ENCODE measurements at places on chromosomes 3 and 15.

GRCh38 chr15:43941555-43941954, 114.8 kb downstream of the WDR76 start:
- DNase-seq: no peak

GRCh38 chr3:100274361-100274760, 13.6 kb downstream of the TBC1D23 start:
- DNase-seq: no peak

DNA sequence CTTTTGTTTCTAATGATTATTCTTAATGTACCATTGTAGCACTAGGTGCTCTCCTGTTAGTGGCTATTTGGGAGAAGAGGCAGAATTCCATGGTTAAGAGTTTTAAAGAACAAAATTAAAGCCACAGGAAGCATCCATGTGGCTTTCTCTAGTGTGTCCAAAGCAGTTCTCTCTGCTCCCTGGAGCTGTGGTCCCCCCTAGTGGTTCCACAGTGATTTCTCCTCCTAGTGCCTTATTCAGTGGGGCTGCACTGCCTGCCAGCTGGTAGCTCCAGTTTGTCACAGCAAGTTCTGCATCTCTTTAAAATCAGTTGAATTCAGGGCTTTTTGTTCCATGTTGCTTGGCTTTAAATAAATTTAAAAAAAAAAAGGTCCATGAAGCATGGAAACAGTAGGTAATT, 39.6 kb upstream of the FAM98B start:
- DNase-seq: no peak

- no peak for DNase-seq
These were observed 269.2 kb downstream of the THRB start for GRCh38 chr3:24225385-24225950.

- no peak for DNase-seq
These were observed 15.0 kb upstream of the CCDC39 start for GRCh38 chr3:180694321-180694720.

DNA sequence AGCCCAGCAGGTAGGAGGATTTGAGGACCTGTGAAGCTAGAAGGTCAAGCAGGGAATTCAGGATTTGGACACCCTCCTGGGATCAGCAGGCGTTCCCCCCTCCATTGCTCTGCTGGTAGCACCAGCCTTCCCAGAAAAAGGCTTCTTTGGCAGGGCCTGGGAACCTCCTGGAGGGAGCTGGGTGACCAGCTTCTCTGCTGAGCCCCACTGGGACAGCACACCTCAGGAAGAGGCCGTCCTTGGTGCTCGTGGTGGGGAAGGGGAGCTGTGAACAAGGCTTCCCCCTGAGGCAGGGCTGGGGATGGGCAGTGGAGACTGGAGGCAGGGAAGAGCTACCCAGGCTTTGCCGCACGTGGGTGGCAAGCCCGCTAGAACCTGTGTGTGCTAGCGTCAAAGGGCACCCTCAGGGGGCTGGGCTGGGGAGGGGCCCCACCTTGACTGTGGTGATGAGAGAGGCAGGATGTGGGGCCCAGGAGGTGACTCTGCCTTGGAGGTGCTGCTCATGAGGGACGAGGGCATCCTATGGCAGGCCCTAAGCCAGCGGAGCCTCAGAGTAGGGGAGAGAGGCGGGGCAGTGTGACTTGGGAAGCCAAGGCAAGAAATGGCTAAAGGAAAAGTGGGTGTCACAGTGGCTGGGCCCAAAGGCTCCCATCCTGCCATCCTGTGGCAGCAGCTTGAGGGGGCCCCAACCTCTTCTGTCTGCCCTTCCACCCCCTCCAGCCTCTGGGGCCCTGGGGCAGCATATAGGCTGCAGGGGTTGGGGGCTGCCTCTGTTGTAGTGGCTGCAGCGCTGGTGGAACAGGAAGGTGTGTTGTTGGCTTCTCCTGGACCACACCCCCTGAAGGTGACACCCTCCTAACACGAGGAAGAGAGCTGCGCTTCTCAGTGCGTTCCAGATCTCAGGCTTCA, 20.7 kb downstream of the KLF13 start:
- peak; percentile 85 for DNase-seq

- DNase-seq: no peak
These were observed 425.9 kb upstream of the ZNF385D start for GRCh38 chr3:22176911-22177310.

DNA sequence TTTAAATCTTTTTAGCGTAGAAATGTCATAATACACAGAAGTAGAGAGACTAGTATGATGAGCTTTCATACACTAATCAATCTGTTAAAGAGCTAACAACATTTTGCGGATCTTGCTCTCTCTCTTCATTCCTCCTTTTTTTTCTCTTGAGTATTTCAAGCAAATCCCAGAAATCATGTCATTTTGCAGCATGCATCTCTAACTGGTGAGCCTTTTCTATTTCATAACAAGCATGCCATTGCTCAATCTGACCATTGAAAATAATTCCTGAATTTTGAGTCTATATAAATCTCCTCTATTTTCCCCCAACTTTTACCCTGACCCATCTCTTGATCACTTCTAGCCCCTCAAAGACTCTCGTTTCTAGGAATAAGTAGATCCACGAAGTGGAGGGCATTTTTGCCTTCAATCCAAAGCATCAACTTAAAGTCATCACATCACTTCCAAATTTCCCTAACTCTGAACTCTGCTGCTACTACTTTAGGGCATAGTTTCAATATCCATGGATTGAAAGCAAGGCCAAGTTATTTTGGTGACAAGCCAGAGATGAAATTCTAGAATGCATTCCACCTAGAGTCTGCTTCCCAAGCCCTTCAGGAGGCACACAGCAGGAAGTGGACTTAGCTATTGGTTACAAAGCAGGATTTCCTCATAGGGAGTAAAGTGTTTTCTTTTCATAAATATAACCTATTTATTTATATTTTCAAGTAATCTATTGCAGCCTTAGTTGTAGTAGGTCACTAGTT, 253.5 kb upstream of the ZPLD1 start:
- no peak for DNase-seq

DNA sequence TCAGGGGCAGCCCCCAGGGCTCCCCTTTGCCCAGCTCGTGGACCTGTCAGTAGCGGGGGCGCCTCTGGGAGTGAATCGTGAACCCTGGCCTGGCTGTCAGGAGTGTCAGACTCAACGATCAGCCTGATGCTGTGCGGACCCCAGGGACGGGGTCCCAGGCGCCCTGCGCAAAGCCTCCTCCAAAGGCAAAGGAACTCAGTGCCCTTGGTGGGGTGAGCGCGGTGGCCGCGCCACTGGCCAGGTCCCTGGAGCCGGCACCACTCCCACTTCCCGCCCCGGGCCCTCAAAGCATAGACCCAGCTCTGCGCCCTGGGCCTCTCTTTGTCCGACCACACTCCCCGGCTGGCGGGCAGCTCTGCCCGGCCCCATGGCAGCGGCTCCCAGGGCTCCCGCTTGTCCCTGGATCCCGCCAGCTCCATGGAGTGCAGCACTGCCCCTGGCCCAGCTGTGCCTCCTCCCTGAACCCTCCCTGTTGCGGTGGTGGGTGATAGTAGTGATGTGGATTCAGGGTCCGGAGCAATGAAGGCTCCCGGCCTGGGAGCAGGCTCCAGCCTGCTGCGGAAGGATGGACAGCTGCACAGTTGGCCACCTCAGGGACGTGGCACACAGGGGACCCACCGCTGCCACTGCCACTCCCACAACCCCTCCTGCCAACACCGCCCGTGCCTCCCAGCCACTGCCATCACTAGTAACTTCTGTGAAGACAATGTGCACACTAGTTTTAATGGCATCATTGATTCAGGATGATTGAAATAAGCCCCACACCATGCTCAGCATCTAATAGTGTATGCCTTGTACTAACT, 263.8 kb downstream of the ZBBX start:
- no peak for DNase-seq

- DNase-seq: no peak
These were observed 22.0 kb upstream of the FAM3D start for GRCh38 chr3:58688574-58688973.

DNA sequence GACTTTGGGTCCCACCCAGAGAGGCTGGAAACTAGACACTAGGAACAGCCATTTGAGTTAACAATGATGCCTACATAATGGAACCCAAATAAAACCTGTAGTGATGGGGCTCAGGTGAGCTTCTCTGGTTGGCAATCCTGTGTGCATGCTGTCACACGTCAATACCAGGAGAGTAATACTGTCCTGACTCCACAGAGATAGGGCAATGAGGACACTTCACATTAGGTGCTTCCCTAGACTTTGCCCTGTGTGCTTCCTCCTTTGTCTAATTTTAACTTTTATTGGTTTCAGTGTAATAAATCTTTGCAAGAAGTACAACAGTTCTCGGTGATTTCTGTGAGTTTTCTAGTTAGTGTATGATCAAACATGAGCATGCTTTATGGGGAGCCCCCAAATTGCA, 281.8 kb upstream of the ARRDC4 start:
- DNase-seq: no peak

- no peak for DNase-seq
These were observed 825.7 kb upstream of the GBE1 start for GRCh38 chr3:82587174-82587573.

- no peak for DNase-seq
These were observed 35.8 kb downstream of the PLD1 start for GRCh38 chr3:171774521-171774920.

DNA sequence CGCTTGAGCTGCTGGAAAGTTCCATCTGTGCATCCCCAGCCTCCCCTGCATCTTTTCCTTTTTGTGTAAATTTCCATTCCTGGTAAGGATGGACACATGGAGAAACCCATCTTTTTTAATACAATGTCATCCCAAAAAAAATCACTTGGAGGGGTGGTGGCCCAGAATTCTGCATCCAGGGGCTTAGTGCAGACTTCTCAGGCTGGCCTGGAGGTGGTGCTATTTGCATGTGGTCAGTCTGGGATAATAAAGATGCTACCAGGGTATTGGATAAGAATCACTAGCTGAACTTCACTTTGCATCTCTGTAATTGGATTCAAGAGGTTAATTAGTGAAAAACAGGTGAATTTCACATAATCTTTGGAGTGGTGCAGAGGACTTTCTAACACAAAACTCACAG, 1.8 kb upstream of the ZSCAN2 start:
- DNase-seq: no peak

- no peak for DNase-seq
These were observed 26.0 kb downstream of the ACAP2 start for GRCh38 chr3:195416795-195417194.

DNA sequence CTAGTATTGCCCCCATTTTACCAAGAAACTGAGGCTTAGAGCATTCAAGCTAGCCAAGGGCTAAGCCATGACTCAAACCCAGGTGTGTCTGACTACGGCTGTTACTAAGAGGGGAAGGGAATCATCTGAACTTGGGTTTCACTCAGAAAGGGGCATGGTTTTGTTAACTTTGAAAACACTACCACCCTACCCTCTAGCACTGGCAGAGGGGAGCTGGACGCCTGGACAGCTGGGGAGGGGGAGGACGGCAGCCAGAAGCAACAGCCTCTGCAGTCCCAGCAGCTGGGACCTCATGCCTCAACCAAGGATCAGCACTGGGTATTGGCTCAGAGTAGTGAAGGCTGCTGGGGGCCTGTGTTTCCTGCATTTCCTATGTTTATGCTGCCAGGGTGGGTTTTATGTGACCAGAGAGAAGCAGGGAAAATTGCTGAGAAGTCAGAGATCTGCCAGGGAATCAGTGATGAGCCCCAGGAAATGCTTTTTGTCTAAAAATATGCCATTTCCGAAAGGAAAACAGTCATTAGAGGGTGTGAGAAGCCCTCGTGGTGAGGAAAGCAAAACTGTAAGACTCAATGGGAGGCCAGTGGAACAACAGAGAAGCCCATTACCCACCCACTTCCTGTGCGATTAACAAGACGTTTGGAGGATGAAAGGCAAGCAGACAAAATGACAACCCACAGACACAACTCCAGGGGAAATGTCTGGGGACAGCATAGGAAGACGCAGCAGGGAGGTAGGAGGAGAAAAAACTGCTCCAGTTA, 41.2 kb downstream of the LIPC start:
- DNase-seq: peak; percentile 31

- peak; percentile 70 for DNase-seq
These were observed 27.3 kb downstream of the STARD5 start for GRCh38 chr15:81296673-81297072.

- DNase-seq: no peak
These were observed 379.0 kb downstream of the CNTN4 start for GRCh38 chr3:2477620-2478019.

DNA sequence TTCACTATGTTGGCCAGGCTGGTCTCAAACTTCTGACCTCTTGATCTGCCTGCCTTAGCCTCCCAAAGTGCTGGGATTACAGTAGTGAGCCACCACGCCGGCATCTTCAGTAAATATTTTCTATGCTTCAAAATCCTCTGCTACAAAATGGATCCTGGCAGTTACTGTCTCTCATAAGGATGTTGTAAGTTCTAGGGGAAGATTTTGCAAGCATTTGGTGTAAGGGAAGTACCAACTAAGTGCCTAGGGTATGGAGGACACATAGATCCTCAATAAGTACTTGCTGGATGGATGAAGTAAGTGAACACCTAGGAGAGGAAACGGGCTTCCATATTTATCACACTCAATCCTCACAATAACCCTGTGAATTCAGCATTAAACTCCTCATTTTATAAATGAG, 6.6 kb downstream of the TM4SF4 start:
- DNase-seq: no peak

DNA sequence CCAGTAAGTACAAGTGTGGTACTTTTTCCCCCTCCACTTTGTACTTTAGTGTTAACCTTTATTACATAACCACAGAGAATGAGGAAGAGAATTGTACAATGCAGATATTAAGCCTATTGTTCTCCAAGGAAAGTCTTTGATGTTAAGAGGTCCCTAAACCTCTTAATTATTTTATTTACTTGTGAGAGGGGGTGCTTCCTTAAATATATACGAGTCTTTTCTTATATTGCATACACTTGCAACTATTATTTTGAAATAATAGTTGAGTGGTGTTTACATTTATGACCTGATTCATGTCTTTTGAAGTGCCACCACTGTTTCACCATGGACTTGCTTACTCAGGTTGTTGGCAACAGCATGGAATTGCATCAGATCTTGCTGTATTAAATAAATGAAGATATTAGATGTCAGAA, 10.1 kb downstream of the USP3 start:
- no peak for DNase-seq

DNA sequence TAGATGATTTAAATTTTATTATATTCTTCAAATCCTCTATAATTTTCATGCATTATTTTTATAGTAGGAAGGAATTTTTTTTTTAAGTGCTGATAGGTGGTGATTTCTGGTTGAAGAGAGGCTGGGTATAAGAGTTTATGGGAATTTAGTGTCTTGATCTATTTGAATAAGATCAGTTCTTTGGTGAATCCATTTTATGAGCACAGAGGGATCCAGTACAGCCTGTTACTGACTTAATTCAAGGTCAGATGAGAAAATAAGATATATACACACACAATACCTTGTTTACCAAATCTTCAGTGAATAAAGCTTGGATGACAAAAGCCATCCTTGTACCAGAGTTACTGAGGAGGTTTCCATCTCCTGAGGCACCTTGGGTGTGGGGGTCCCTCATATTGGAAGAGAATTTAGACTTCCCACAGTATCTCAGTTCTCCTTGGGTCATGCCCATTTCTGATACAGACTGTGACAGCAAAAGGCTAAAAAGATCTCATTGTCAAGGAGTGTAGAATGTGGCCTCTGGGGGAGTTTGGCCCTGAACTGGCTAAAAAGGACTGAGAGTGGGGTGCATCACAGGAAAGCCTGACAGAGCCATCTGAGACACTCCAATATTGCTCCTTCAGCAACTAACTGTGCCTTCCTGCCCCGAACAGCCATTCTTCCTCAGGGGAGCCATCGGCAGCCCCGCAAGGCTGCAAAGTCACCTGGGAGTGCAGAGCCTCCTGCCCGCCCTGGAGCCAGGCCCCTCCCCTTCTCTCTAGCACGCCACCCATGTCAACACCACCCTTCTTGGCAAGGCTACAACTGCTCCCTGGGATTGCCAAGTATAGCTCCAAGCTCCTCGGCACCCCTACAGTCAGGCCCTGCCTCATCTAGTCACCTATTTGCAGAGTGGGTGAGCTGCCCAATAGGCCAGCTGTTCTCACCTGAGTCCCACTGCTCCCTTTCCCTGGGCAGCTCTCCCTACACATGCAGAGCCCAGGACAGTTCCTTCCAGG, 43.1 kb upstream of the HACD2 start:
- DNase-seq: no peak

All from stimulated activated CD8-positive, alpha-beta memory T cell treated with anti-CD3 and anti-CD28 coated beads, Interleukin-15, amount 100 ng/mL, for 48 hours (primary cell).